ENCODE measurements at places on chromosomes 6 and 20.

GRCh38 chr20:34104059-34104458 is 8.0 kb downstream of the EIF2S2 start:
- peak; percentile 78 for DNase-seq

- peak; percentile 70 for DNase-seq
Observed at GRCh38 chr20:31560746-31561598, 44.1 kb upstream of the ID1 start.

DNA sequence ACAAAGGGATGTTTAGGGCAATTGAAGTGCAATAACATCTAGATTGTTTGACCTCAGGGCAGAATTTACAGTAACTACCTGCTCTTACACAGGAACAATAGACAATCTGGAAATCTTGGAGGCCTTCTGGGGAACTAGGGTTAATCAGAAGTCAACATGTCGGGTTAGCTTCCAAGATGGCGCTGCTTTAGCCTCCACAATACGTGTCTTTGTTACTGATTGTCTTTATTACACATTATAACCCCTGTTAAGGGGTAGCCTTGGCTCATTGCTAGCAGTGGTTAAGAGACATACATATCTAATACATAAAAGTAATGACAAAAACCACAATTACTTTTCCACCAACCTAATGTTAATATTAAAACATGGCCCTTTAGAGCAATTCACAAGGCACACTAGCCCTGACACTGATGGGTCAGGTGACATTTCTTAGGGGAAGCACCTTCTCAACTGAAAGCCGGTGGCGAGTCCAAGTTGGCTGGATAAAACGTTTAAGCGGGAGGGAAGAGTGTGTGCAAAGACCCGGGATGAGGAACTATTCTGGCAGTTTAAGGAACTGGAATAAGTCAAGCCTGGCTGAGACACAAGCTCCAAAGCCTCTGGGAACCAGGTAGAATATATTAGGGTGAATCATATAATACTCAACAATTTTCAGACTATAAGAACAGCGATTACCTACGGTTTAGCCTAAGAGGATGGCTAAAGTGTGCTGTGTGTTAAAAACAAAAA is 236.9 kb downstream of the BCAS1 start:
- peak; percentile 50 for DNase-seq

GRCh38 chr20:52708137-52708536 is 264.0 kb upstream of the TSHZ2 start:
- DNase-seq, result no peak

DNA sequence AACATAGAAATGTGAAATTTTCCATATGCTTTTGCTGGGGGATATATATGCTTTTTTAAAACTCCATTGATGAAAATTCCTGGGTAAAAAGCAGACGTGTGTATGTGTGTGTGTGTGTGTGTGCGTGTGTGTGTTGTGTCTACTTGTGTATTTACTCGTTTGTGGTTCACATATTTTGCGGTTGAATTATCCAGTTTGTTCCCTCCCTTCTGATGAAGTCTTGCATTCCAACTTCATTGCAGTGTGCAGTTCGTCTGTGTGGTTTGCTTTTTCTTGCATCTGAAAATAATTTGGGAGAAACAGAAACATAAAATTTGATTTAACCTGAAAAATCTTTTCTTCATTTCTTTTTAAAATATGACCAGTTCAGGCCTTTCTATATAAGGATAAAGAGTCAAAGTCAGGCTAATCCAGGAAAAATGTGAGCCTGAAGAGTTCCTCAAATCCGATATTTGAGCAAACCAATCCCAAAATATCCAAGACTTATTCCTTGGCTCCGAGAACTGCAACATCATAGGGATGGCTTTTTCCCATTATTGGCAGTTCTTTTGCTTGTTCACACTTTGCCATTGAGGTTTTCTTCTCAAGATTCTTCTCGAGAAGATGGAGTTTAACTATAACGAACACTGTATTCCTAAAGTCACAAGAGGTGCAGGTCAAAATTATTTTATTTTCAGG is 202.2 kb upstream of the CCN2 start:
- no peak for DNase-seq

DNA sequence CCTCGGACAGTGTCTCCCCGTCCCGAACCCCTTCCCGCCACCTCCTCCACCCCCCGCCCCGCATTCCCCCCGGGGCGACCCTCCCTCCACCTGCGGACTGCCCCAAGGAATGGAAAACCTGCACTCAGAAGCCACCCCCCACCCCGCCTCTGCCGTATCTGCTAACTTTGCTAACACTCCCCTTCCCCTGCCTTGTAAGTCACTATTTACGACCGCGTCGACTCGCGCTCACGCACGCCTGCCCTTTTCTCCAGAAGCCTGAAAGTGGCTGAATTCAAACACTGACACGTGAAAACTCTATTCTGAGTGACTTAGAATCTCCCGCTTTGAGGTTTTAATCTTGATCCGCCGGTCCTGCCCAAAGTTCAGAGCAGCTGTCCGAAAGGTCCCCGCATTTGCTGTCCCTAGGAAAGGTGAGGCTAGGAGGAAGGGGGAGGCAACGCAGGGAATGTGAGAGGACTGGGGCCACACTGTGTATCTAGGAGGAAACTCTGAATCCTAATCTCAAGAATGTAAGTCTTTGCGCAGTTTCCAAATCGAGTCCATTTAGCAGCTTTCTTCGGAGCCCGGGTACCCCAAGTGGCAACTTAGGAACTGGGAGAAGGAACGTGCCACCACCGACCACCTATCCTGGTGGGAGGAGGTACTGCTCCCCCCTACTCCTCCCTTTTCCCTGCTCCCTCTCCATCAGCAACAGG is 9.3 kb upstream of the POU3F2 start:
- no peak for DNase-seq

DNA sequence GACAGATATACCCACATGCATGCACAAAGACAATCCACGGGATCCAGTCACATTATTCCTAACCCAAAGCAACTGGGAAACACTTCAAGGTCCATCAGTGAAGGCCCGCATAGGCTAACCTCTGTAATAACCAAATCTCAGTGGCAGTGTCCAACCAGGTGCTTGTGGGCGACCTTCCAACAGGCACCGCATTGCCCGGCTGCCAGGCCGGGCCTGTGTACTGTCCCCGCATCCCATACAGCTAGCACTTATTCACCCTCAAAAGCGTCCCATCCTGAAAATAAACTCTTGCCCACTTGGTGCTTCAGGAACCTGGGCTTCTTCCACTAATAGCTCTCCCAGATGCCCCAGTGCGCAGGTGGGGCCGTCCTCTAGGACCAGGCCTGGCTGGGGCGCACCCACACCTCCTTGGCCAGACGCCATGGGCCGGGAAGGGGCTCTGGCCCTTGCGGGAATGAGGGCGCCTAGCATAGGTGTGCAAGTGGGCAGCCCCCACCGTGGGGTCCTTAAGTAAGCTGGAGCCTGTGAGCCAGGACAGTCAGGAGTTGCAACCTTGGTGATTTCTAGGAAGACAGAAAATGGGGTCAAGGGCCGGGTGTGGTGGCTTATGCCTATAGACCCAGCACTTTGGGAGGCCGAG is 1.1 kb upstream of the ENTPD6 start:
- no peak for DNase-seq

DNA sequence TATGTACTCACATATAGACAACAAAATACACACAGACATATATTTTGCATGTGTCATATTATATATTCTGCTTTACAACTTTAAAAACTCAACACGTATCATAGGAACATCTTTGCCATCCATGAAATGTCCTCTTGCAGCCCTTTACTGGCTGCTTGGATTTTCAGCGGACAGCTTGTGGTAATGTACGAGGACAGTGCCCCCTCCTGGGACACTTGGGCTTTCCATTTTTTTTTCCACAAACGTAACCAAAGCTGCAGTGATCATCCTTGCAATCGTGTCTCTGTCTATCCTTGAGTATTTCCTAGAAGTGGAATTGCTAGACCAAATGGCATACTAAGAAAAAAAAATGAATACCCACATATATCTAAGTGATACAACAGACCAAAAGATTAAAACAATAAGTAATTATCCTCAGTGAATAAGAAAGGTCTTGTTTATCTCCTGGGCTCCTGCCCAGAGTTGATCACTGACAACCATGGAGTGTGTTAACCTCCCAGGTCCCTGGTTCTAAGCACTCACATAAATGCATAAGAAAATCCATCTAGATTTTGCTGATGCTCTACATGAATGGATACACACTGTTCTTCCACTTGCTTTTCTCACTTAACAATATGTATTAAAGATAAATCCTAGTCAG is 18.1 kb downstream of the BPI start:
- DNase-seq, result peak; percentile 50

DNA sequence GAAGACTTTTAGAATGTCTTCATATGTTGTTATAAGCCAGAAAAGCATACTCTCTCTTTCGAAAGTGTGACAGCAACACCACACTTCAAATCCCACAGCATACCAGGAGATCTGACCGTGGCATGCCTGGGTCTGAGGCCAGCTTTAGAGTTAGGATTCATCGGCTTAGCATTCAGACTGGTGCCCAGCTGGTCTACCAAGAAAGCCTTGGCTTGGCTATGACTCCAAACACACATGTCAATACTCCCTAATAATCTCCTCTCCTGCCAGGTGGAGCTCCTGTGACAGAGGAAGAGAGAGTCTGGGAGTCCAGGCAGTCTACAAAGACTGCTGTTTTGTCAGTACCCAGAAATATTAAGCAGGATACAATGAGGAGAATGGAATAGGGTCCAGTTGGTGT is 77.1 kb upstream of the MAN1A1 start:
- no peak for DNase-seq

DNA sequence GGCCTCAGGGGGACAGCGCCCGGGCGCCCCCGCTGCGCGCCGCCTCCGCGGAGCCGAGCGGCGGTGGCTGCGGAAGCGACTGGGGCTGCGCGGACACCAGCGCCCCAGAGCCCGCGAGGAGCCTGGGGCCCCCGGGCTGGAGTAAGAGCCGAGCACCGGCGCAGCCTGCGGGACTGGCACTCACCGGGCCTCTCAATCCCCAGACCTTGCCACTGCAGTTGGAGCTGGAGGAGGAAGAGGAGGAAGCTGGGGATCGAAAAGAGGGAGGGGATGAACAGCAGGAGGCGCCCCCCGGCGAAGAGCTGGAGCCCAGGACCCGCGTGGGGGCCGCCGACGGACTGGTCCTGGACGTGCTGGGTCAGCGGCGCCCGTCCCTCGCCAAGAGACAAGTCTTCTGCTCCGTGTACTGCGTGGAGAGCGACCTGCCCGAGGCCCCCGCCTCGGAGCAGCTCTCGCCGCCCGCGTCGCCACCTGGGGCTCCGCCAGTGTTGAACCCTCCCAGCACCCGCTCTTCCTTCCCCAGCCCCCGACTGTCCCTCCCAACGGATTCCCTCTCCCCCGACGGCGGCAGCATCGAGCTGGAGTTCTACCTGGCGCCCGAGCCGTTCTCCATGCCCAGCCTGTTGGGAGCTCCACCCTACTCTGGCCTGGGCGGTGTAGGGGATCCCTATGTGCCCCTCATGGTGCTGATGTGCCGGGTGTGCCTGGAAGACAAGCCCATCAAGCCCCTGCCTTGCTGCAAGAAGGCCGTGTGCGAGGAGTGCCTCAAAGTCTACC is 590 bp downstream of the RNF217 start:
- no peak for DNase-seq

DNA sequence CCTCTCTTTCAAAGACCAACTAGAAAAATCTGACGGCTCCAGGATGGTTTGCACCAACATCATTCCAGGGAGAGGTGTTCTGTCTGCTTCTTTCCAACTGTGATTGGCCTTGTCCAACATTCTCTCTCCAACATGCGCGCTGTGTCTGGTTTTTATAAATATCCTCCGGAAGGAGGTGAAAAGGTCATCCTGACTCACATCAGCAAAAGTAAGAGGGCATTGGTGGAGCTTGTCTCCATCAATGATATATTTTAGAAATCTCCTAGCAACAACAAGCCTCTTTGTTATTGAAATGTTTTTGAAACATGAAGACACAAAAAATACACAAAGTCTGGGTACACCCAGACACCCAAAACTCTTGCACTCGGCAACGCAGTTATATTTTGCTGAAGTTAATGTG is 475.3 kb upstream of the JARID2 start:
- DNase-seq, result no peak

- no peak for DNase-seq
Observed at GRCh38 chr20:58224097-58224496, 4.4 kb downstream of the ANKRD60 start.

DNA sequence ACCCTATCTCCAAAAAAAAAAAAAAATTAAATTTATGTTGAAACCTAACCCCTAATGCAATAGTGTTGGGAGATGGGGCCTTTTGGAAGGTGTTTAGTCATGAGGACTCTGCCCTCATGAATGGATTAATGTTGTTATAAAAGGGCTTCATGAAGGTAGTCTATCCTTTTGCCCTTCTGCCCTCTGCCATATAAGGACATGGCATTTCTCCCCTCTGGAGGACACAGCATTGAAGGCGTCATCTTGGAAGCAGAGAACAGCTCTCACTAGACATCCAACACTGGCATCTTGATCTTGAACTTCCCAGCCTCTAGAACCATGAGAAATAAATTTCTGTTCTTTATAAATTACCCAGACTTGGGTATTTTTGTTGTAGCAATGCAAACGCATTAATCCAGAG is 35.4 kb downstream of the PDYN start:
- DNase-seq, result no peak

DNA sequence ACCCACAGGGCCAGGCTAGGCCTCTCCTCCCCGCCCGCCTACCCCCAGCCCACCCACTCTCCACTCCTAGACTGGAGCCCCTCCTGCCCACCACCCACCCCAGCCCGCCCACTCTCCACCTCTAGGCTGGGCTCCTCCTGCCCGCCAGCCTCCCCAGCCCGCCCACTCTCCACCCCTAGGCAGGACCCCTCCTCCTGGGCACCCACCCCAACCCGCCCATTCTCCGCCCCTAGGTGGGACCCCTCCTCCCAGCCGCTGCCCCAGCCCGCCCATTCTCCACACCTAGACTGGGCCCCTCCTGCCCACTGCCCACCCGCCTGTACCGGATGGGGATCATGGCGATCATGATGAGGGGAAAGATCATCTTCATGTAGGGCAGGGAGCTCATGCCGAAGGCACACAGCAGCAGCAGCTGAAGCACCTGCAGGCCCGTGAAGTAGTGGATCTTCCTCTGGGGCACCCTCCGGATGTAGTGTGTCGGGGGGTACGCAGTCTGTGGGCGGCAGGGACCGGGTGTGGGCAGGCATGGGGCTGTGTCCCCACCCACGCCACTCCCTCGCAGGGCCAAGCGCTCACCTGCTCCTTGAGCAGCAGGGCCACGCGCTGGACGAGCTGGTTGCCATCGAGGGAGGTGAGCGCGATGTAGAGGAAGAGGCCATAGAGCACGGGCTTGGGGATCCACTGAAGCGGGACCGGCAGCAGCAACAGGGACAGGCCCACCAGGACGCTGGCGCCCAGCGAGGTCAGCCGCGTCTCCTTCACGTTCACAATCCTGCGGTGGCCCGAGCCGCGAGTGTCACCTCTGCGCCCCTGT is 10.8 kb downstream of the SLC4A11 start:
- DNase-seq, result no peak

DNA sequence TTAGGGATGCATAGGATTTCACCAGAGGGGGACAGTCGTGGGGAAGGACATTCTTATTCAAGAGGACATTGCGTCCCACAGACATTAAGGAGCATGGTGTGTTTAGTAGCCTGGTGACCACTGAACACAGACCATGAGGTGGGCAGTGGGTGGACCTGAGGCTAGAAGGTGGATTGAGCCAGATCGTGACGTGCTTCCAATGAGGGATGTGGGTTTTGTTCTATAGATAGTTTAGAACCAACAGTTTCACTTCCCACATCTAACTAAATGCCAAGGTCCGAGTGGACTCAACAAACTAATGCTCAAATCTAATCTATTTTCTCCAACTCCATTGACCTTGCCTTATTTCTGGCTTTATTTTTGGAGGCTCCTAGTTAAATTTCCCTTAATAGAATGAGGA is 58.5 kb downstream of the OGFRL1 start:
- DNase-seq, result peak; percentile 80

Measured in MV-4-11 (cell line).